SHP77 (cell line): ENCODE measurements at places on chromosomes 1 and 21.

DNA sequence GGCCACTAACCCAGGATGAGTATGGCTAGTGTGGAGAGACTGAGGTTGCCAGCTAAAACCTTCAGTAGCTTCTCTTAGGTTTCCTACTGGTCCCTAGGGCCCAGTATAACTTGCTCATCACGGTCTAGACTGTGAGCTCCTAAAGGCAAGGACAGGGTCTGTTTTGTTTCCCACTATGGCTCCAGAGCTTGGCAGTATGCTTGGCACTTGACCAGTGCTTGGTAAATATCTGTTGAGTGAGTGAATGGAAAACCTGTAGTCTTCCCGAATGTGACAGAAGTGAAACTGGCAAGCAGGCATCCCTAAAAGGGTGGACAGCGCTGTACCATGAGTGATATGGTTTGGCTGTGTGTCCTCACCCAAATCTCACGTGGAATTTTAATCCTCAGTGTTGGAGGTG, 13.1 kb upstream of the PARS2 start:
- no peak for DNase-seq

DNA sequence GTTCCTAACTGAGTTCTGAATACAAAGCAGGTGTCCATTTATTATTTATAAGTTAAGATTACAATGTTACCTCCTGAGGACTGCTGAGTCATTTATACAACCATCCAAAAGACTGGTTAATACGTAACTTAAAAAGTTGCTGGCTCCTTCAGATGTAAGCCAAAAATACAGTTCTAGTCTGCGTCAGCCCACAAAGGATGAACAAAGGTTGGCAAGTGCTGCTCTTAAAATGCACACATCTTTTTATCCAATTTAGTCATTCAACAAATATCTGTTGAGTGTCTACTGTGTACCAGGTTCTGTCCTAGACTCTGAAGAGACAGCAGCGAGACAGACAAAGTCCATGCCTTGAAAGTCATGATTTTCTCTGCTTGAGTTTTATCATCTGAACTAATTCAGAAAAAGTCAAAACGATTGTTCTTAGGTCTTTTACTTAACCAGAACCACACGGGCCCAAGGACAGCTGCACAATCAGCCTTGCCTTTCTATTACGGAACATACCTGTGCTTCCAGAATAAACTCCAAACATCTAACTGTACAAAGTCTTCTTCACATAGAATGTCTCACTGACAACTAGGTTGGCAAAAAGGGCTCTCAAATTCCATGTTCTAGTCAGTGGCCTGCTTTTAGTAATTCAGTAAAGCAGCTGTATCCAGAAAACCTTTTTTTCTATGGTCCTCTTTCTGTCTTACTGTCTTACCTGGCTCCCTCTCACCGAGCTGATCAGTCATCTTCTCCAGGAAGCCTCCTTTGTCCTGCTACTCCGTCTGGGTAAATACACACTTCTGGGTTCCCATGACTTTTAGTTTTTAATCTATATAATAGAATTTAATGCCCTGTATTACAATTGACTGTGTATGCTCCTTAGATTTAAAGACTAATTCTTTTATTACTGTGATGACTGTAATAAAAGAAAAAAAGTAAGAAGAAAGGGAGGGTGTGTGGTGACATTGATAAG, 15.5 kb upstream of the CNN3 start:
- no peak for DNase-seq

- no peak for DNase-seq
Observed at GRCh38 chr1:17885663-17886320, 130.7 kb downstream of the ACTL8 start.

- DNase-seq: no peak
Observed at GRCh38 chr1:47223921-47224675, 7.9 kb downstream of the TAL1 start.

GRCh38 chr1:245710961-245711903, 556.4 kb downstream of the KIF26B start:
- no peak for DNase-seq

DNA sequence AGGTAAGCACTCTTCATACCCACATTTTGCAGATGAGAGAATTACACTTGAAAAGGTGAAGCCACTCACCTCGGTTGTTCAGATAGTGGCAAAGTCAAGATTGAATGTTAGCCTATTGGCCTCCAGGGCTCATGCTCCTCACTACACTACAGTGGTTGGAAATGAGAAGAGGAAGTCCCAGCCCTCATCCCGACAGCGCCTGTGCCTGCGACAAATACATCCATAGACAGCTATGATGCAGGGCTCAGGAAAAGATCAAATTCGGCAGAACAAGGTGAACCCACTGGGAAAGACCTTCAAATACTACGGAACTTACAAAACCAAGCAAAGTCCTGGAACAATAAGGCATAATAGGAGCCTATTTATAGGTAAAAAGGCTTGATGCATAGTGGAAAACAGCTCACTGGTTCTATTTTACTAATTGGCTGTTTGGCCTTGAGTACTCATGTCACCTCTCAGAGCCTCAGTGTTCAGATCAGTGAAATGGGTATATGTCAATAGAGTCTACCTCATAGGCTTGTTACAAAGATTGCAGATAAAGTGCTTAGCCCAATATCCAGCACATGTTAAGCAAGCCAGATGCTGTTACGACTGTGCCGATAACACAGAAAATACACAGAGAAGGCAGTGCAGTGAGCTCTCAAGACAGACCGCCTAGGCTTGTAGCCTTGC, 3.5 kb downstream of the SPOCD1 start:
- DNase-seq: no peak
